ENCODE measurements at places on chromosomes 2 and 18.

- no peak for DNase-seq
Observed at GRCh38 chr18:46601141-46601805, 55.7 kb downstream of the LOXHD1 start.

DNA sequence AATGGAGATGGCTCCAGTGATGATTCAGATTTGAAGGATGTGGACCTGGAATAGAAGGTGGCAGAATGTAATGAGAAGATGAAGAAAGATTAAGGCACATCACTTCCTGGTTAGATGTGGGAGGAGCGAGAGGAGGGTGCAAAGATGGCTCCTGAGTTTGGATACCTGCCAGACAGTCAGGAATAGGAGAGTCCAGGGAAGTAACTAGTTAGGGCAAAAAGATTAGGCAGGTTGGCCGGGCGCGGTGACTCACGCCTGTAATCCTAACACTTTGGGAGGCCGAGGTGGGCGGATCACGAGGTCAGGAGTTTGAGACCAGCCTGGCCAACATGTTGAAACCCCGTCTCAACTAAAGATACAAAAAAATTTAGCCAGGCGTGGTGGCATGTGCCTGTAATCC lies 5.6 kb downstream of the C2orf74 start:
- DNase-seq: no peak

GRCh38 chr2:142180820-142181533 lies 50.2 kb upstream of the LRP1B start:
- peak; percentile 33 for DNase-seq

DNA sequence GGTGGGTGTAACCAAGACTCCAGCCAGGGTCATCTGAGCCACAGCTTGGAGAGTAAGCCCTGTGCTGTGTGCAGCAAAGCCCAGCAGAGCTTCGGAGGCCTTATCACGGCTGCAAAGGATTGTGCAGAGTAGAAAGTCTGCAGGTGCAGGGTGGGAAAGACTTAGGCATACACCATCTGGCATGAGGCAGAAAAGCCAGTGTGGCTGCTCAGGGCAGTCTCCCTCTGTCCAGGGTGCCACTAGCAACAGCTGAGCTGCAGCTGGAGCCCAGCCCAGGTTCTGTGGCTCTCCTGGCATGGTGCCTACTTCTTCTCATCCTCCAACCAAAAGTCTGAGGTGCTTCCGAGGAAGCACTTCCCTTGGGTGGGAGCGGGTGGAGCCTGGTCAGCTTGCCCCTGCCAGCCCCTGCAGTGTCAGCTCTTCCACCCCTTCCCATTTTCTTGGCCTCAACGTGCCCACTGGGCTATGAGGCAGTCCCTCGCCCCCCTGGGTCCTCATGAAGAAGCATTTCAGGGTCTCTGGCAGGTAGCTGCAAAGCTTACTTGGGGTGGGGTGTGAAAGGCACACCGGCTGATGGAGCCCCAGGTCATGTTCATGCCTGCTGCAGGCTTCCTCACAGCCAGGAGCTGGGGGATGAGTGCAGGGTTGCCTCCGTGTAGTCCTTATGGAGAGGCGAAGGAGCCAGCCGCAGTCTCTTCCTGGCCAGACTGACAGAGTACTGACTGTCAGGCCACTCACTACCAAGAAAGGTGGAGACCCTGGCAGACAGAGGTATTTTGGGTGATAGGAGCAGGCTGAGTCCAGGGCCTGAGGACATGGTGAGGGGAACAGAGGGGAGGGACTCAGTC lies 4.8 kb downstream of the AMER3 start:
- DNase-seq: no peak

GRCh38 chr2:97754690-97755346 lies 41.4 kb downstream of the ZAP70 start:
- no peak for DNase-seq

DNA sequence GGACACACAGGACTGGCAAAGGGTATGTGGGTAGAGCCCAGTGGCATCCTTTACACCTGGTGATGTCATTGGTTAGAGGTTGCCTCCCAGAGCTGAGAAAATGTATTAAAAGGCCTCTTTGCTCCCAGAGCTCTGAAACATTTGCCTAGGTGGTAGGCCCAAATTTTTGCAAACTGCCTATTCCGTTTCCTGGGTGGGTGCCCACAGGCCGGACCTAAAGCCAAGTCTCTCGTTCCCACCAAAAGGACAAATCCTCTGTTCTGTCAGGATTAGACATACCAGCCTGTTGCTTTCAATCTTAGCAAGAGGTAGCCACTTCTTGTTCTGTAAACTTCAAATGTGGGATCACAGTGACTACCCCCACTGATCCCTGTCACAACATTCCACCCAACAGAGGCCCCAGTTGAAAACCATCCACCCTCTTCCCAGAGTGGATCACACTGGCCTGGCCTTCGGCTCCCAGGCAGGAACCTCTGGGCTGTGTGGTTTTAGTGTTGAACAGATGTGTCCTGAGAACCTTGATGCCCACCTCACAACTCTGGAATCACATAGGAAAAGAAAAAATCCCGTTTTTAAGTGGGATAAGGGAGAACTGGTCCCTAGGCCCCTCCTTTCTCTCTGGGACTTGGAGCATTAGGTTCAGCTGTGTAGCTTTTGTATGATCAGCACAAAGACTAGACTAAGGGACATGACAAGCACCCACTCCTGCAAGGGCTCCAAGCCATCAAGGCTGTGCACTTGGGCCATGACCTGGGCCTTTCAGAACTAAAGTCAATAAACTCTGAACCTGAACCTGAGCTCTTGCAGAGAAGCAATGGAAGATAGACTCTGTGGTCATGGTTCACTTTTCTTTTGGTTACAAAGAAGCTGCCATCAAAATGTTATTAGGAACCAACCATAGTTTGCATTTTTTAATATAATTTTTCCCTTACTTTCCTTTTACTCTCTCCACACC lies 211.3 kb downstream of the CYP26B1 start:
- no peak for DNase-seq

GRCh38 chr18:6729247-6730091 lies at the start of gene ARHGAP28:
ARHGAP28 (plus strand) TSS chr18:6729716; CDS start chr18:6729822, 106 bp downstream.
- DNase-seq: peak; percentile 96

GRCh38 chr2:165610591-165611029 lies 141.1 kb downstream of the CSRNP3 start:
- no peak for DNase-seq

GRCh38 chr2:96320728-96321622 lies 4.1 kb upstream of the ITPRIPL1 start:
- peak; percentile 23 for DNase-seq

- no peak for DNase-seq
Observed at GRCh38 chr2:46704593-46704992, 211.0 kb downstream of the MCFD2 start.

DNA sequence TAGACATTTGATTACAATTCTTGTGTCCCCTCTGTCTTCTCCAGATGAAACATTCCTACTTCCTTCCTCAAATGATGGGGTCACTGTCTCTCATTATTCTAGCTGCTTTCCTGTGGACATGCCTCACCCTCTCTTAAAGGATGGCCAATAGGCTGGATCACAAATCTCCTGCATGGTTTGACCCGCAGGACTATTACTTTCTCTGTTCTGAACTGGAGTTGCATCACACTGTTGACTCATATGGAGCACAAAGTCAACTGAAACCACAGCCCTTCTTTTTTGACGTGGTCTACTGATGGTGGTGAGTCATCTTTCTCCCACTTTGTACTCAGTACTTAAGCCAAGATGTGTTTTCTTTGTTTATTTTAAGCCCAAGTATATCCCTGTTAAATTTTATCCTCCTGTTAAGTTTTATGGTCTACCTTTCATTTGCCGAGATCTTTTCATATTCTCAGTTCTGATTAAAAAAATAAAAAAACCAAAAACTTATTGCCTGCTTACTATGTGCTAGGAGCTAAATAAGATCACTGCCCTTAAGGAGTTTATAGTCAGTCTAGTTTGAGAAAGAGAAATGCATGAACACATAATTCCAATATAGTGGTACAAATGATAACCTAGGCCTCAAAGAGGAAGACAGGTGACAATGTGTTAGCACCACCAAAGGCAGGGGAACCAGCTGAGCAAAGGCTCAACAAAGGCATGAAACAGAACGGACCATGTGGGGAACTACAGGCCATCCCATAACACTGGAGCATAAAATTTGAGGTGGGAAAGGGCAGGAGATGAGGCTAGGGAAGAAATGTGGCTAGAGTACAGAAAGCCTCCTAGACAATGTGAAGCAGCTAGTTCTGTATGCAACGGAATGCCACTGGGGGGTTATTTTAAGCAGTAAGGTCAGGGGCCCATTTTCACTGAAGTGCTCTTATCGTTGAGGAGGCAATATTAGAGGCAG lies 67.6 kb upstream of the ZFP36L2 start:
- peak; percentile 89 for DNase-seq

DNA sequence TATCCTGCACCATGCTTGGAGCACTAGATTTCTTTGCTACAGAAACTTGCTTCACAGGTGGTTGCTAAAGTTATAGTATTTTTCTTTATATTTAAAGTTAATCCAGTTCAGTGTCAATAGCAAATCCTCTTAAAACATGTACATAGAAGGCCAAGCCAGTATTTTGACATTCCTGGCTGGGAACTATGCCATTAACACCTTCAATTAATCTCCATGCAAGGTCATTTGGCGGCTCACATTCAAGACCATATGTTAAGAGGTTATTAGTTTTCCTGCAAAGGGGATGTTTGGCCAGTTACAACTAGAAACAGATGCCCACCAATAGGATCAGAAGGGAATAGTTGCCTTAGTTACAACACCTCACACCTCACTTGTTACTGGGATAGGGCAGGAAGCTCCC lies 261.3 kb upstream of the MEIS1 start:
- no peak for DNase-seq

DNA sequence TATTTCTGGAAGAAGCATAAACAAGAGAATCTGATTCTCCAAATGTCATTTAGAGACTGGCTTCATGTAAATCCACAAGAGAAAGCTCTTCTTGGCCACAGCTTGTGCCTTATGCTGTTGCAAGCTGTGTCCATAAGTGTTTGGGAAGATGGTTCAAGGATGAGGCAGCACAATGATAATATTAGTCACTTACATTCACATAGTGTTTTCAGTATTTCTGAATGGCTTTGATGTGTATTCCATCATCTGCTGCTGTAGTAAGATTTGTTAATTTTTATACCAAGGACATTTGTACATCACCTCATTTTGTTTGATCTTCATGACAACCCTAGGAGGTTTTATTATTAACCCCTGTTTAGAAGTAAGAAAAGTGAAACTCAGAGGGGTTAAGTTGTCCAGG lies 29.9 kb downstream of the CREG2 start:
- no peak for DNase-seq

DNA sequence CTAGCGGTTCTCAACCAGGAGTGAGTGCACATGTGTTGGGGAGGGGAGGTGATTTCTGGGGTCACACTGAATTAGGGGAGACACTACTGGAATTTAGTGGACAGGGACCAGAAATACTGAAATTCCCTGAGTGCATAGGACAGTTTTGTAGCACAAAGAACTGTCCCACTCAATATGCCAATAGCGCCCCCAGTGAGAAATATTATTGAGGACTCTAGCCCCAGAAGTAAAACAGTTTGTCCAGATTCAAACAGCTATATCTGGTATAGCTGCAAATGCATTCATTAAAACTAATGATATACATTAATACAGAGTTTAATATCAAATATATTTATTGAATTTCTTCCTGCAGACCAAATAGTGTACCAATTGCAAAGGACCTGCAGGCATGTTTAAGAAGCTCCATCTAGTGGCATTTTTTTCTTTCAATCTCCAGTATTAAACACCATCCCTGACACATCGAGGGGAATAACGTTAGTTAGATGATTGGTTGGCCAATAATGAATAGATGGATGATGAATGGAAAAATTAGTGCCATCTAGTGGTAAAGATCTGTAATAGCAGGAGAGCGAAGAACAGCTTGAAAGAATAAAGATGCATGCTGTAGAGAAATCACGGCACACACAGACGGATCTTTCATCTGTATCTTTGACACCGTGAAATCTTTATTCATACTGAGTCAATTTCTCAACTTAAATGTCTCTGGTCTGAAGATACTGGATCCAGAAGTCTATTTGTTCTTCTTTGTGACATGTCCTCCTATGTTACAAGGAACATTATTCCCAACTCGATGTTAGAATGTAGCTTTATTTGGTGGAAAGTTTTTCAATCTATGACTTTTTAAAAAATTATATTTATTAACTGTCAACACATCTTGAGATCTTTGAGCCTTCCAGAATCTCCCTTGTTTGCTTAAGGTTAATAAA lies 62.5 kb downstream of the DHRS9 start:
- peak; percentile 20 for DNase-seq

GRCh38 chr2:20170704-20171250 lies 54.2 kb downstream of the SDC1 start:
- no peak for DNase-seq

DNA sequence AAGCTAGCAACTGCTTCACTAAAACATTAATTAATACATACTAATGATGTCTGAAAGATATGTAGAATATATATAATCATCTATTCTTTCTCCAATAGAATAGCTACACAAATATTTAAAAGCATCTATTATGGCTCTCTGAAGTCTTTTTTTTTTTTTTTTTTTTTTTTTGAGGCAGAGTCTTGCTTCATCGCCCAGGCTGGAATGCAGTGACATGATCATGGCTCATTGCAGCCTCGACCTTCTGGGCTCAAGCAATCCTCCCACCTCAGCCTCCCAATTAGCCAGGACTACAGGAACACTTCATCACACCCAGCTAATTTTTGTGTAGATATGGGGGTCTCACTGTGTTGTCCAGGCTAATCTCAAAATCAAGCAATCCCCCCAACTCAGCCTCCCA lies 120.4 kb upstream of the KYNU start:
- DNase-seq: no peak

- DNase-seq: no peak
Observed at GRCh38 chr2:19898592-19899329, 3.0 kb downstream of the TTC32 start.

GRCh38 chr2:12731701-12732280 lies 15.1 kb downstream of the TRIB2 start:
- no peak for DNase-seq

GRCh38 chr18:46060359-46060841 lies 11.7 kb downstream of the PSTPIP2 start:
- DNase-seq: peak; percentile 44

GRCh38 chr2:50649626-50650402 lies 382.1 kb downstream of the NRXN1 start:
- peak; percentile 4 for DNase-seq

GRCh38 chr2:54122939-54123338 lies 7.5 kb downstream of the ACYP2 start:
- peak; percentile 34 for DNase-seq

- DNase-seq: no peak
Observed at GRCh38 chr2:83113953-83114352, 1345.1 kb downstream of the SUCLG1 start.

All from hepatocyte (in vitro differentiated cells).